ENCODE measurements at places on chromosomes 2 and 18.

DNA sequence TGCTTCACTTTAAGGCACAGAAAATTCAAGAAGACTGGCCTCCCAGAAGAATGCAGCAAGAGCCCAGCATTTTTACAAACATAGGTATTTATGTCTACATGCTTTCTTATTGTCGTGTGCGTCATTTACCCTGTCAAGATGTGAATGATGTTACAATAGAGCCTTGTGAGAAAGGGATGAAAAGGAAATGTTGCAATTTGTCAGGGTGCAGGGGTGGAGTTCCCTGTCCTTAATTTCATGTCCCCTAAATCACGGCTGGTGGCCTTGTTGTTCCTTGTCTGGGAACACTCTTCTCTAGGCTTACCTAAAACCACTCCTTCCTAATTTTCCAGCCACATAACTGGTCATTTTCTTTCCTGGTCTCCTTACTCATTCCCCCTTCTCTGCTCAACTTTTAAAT lies 194.2 kb downstream of the TXNL1 start:
- DNase-seq, result no peak

GRCh38 chr18:69957747-69958146 lies 10.1 kb upstream of the CD226 start:
- DNase-seq, result no peak

- DNase-seq, result no peak
These were observed 585.6 kb upstream of the DSEL start for GRCh38 chr18:68102117-68102516.

DNA sequence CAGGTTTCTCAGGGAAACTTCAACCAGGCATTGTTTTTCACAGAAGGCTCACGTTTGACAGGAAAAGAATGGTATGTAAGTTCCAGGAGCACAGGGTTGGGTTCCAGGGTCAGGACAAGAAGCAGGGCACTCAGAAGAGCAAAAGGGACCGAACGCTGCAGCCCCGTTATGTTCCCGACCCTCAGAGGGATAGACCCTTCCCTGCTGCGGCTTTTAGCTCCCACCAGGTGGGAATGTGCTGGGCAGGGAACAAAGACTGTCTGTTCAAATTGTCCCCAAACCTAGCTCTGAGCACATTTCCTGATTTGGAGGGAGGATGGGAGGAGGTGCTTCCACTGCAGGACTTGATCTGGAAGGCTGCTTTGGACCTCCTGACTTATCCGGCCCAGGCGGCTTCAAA lies 130.1 kb downstream of the RAB3GAP1 start:
- no peak for DNase-seq

GRCh38 chr2:4914551-4914950 lies 777.6 kb upstream of the SOX11 start:
- no peak for DNase-seq

GRCh38 chr18:35159782-35160181 lies 81.1 kb upstream of the ZNF397 start:
- no peak for DNase-seq

GRCh38 chr2:96342085-96342484 lies 6.5 kb downstream of the NCAPH start:
- DNase-seq, result no peak

GRCh38 chr2:150625303-150625702 lies 137.8 kb upstream of the RND3 start:
- DNase-seq, result no peak

DNA sequence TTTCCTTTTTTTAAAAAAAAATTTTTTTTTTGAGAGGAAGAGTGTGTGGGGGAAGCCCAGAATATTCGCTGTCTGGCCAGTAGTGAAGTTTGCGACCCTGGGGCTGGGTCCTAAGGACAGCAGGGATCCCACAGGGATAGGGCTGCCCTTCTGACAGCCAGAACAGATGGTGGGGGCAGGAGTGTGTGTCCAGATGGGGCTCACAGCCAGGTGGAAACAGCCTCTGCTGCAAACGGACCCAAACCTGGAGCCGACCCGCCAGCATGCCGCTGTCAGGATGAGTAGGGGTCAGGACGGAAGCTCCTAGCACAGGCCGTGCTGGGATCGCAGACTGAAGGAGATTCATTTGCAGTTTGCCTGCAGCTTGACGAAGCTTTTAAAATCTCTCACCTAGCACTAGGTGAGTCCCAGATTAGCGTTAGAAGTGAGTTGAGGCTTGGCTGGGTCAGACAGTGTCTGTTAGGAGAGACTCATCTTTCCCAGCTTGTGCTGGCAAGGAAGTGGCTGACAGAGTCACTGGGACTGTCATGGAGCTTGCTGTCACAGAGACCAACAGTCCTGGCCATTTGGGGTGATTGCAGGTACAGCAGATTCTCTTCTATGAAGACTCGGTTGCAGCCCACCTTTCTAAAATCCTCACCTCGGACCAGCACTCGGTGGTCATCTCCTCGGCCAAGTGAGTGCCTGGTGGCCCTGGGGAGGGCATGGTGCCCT lies 93.4 kb downstream of the DGKD start:
- no peak for DNase-seq

GRCh38 chr2:69017080-69017479 lies 4.1 kb downstream of the ANTXR1 start:
- no peak for DNase-seq

- no peak for DNase-seq
These were observed at the start of gene IL1A for GRCh38 chr2:112784199-112785189. Gene IL1A (minus strand): TSS chr2:112784493. CDS start chr2:112783770, 723 bp downstream.

DNA sequence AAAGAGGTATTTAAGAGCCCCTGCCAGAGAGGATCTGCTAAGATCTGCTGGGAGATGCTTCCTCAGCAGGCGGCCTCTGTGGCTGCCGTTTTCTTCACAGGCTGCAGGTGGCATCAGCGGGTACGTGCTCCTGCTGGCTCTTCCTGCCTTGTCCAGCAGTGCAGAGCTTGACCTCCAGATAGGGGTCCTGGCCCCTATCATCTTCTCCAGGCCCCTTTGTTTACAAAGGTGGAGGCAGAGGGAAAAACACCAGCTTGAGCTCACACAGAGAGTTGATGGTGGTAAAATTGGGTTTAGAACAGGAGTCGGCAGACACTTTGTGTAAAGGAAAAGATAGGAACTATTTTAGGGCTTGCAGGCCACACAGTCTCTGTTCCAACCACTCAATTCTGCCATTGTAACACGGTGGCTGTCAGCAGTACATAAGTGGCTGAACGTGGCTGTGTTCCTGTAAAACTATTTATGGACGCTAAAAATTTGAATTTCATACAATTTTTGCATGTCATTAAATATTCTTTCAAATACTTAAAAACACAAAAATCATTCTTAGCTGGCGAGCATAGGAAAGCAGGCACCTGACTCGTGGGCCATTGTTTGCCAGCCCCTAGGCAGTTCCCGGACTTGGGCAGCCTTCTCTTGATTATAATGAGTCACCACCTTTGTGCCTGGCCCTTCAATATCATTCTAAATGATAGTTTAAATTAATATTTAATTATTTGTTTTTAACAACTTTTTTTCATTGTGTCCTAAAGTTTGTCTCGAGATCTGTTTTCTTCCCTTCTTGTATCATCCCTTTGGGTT lies 98.2 kb upstream of the B3GNT7 start:
- no peak for DNase-seq

- no peak for DNase-seq
These were observed 4.4 kb upstream of the RNF103 start for GRCh38 chr2:86628091-86628522.

GRCh38 chr18:11260961-11261461 lies 111.6 kb upstream of the PIEZO2 start:
- DNase-seq, result no peak

DNA sequence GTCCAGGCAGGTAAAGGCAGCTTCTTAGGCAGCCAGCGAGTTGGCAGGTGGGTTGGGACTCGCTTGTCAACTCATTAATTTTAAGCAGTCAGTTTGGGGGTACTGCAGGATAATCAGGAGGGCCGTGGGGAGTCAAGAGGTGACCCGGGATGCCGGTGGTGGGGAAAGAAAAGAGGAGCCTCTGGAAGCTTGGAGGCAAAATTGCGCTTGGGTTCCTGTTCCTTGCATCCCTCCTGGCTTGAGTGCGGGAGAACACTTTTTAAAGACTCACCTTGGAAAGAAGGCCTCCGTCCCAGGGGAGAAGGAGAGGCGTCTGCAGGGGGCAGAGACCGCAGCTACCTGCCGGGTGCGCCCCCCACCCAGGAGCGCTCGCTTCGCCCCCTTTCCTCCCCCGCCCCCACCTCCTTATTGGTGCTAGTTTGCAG lies at the start of gene KCNJ3:
TSS of gene KCNJ3 (plus strand) at position 400 of the 425 bp plus-strand sequence. CDS start 81 bp downstream, outside the sequence.
- no peak for DNase-seq

GRCh38 chr2:160145471-160145870 lies 54.6 kb downstream of the ITGB6 start:
- no peak for DNase-seq

- no peak for DNase-seq
These were observed 13.0 kb upstream of the ARHGAP25 start for GRCh38 chr2:68721482-68722101.

- no peak for DNase-seq
These were observed 5.1 kb downstream of the AGPS start for GRCh38 chr2:177397481-177398289.

DNA sequence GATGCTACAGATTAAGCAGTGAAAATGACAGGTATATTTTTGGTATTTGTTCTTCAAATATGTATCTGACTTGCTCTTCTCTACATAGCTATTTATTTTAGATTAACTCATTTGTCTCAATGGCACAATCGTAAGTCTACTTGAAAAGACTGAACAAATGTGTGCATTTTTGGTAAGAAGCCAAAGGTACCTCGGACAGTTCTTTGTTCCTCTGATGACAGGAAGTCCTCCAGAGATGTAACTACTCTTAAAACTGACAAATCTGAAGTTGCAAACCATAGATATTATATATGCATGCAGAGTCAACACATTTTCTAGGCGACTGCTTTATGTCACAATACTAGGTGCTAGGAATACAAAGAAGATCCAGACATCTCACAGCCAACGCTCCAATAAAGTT lies 36.7 kb downstream of the NDUFAF7 start:
- DNase-seq, result no peak

DNA sequence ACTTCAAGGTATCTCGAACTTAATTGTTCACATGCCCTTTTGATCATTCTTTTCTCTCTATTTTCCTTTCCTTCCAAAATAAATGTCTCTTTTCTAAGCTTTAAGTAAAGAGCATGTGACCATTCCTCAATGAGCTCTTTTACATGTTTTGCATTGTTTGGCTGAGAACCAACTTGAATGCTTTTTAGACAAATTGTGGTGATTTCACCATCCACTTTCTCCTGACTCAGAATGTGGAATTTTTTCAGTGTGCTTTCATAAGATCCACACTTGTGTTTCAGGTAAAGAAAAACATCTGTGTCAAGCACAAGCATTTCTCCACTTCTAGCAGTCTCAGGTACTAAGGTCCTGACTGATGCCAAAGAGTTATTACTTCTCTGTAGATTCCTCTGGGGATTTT lies 10.7 kb downstream of the RBM43 start:
- no peak for DNase-seq

- DNase-seq, result no peak
These were observed 1399.9 kb upstream of the SLC39A10 start for GRCh38 chr2:194257095-194257494.

DNA sequence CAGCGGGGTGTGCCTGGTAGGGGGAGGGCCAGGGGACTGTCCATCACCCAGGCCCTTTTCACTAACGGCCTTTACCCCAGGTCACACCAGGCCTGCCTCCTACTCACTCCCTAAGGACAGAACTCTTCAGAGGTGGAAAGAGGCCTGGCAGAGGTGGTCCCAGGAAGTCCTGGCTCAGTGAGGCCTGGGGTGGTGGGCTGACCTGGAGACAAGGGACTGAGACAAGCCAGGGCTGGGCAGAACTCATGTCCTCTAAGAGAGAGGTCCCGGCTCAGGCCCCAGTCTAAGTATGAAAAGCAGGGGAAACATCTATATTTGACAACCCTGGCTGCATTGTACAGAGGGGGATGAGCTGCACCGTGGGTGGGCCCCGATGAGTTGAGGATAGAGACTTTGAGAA lies 65.9 kb upstream of the TEX51 start:
- DNase-seq, result no peak

- no peak for DNase-seq
These were observed 27.0 kb upstream of the MTX2 start for GRCh38 chr2:176242276-176242675.

- DNase-seq, result no peak
These were observed 15.6 kb downstream of the CNOT9 start for GRCh38 chr2:218583983-218584850.

DNA sequence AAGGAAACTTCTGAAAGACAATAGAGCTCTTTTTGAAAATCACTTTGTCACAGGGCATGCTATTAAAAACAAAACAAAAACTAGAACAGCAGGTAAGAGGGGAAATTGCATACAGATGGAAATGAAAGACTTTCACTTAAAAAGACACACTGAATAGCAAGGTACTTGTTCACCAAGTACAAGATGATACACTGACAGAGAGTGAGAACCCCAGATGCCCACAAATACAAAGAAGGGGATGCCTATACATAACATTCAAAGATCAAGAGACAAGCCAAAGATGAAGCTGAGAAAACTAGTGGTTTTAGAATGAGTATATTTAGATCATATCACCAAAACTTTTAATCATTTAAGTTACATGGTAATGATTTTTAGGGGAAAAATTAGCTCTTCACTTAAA lies 60.7 kb downstream of the ASXL2 start:
- no peak for DNase-seq

- no peak for DNase-seq
These were observed 127.7 kb downstream of the DTNA start for GRCh38 chr18:34837769-34838272.

GRCh38 chr2:235665661-235666212 lies 171.9 kb downstream of the AGAP1 start:
- DNase-seq, result no peak

DNA sequence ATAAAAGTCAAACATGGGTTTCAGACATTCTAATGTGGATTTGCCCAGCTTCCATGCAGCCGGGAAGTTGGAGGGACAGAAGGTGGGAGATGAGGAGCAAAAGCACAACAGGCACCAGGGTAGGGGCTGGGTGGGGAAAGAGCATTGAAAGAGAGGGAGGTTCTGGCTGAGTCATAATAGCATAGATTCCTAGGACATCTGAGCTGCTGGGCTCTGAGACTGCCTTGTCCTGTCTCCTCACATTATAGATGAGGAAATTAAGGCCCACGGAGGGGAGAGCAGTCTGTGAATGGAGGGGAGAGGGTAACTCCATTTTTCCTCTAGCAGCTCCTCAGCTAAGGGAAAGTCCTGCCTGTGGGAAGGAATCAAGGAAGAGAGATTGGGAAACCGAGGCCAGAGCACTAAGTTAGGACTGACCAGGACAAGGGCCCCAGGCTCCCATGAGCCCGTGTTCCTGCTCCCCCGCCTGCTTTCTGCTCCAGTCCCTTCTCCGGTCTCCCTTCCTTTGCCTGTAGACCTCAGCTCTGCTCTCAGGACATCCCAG lies 26.2 kb downstream of the SH2D6 start:
- DNase-seq, result no peak

DNA sequence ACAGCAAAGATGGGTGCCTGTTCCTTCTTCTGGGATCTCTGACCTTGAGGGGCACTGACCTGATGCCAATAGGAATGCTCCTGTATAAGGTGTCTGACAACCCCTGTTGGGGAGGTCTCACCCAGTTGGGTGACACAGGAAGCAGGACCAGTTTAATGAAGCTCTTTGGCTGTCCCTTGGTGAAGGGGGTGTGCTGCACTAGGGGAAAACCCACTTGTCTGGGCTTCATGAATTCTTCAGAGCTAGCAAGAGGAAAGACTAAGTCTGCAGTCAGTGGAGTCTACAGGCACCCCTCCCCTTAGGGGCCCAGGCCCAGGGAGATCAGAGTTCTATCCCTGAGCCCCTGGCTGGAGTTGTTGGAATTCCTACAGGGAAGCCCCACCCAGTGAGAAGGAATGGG lies 550.8 kb upstream of the CHAC2 start:
- no peak for DNase-seq

Measured in activated CD8-positive, alpha-beta memory T cell treated with anti-CD3 and anti-CD28 coated beads for 1 hour (primary cell).